ENCODE measurements at places on chromosomes 13 and 19.

DNA sequence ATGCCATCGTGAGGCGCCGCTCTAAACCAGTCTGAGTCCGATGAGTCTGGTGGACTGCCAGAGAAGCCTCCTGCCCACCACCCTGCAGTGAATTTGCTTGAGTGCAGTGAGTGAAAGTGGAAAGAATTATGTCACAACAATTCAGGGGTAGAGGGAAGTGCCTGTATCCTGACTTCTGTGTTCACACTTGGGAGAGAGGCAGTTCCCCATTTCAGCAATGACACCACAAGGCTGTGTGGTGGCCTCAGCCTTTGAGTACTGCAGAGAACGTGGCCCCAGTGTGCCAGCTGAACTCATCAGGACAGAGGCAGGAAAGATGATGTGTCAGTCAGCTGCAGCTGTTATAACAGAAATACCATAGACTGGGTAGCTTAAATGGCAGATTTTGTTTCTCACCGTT, 155.6 kb downstream of the COG6 start:
- DNase-seq = no peak

- no peak for DNase-seq
Measured at GRCh38 chr13:73258406-73258805, 199.6 kb downstream of the KLF5 start.

- DNase-seq = no peak
Measured at GRCh38 chr19:1970806-1971502, 30.0 kb downstream of the CSNK1G2 start.

GRCh38 chr13:68597641-68598040, 1367.5 kb upstream of the PCDH9 start:
- DNase-seq = no peak

DNA sequence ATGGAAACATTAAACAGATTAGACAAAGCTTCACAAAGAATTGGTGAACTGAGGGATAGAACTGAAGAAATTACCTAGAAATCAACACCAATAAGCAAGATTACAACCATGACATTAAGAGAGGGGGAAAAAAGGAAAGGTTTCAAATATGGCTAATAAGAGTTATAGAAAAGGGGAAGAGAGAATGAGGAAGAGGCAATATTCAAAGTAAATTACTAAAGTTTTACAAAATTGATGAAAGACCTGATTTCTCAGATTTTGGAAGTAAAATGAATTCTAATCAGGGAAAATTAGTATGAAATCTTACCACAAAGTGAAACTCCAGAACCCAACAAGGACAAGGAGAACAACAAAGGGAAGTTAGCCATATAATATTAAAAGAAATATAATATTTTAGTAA, 187.4 kb downstream of the NBEA start:
- DNase-seq = no peak

DNA sequence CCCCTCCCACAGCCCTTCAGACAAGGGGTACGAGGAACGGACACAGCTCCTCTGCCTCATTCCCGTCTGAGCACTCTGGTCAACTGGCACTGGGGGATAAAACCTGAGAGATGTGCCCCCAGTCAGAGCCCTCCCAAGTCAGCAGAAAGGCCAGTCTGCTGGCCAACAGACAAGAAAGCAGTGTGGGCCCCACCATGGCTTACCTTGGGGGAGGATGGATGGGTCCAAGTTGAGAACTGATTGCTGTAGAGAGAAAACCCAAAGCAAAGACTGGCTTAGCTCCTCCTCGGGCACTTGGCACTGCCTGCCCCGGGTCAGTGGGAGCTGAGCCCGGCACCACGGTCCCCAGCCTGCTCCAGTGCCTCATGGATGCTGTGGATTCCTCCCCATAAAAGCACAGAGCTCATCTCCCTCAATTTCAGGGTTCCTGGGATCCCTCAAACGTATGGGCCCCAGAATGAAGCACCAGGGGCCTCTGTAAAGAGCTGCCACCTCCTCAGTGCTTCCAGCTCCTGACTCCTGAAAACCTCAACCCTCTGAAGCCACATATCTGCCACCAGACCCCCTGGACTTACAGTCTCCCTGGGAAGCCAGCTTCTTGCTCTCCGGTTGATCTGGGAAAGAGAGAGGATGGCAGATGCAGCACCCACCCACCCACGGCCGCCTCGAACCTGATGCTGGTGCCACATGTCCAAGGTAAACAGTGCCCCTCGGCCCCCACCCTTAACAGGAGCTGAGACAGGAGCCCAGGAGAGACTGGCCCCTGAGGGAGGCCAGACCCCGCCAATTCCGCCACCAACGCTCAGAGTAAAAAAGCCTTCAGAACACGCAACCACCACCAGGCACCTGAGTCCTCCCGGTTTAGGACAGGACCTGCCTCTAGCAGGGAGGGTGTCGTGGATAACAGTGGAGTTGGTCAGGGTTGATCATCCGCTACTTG, 3.3 kb downstream of the KHSRP start:
- DNase-seq = no peak
